ENCODE measurements at places on chromosomes 2 and 18.

DNA sequence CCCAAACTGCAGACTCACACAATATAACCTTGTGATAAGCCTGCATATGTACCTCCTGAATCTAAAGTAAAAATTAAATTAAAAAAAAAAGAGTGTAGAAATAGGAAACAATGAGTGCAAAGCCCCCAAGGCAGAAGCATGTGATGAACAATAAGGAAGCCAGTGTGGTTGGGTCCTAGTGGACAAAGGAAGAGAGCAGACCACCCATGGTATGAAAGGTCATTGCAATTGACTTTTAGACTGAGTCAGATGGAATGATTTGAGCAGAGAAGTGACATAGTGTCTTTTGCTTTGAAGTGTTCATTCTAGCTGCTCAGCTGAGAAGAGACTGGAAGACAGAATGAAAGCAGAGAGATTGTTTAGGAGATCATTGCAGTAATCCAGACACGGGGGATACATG lies 417.1 kb downstream of the RAD51AP2 start:
- no peak for DNase-seq

GRCh38 chr2:158359846-158360245 lies 96.7 kb downstream of the CCDC148 start:
- no peak for DNase-seq

DNA sequence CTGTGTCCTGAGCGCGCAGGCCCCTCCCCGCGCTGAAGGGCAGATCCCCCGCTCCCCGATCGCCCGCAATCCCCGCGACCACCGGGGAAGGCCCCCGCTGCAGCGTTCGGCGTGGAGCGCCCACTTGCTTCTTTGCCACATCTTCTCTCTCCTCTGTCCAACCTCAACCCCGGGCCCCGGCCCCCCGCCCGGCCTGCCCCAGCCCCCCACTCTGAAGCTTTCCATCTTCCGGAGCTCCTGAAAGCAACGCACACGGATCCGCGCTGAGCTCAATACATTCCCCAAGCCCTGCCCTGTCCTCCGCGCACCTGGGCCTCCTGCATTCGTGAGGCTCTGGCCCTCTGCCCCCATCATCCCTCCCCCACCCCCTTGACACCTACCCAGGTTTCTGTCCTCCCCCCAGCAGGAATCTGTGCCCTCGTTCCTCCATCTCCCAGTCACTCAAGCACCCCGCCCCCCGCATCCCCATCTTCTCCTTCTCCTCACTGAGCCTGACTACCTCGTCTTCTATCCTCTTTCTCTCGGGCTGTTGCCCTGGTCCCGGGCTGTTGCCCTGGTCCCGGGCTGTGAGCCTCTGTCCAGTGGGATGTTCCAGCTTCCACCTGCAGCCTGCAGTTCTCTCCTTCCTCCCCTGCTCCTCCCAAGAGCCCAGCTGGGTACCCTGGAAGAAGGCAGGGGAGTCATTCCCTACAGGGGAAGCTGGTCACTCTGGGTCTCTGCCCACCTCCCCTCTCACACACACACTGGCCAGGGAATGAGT lies 7.8 kb downstream of the SPEG start:
- DNase-seq: no peak

- no peak for DNase-seq
Observed at GRCh38 chr2:96957244-96957643, 29.1 kb downstream of the FAM178B start.

- DNase-seq: no peak
Observed at GRCh38 chr2:66324909-66325528, 109.9 kb upstream of the MEIS1 start.

GRCh38 chr2:147488472-147488871 lies 356.4 kb upstream of the ACVR2A start:
- no peak for DNase-seq

DNA sequence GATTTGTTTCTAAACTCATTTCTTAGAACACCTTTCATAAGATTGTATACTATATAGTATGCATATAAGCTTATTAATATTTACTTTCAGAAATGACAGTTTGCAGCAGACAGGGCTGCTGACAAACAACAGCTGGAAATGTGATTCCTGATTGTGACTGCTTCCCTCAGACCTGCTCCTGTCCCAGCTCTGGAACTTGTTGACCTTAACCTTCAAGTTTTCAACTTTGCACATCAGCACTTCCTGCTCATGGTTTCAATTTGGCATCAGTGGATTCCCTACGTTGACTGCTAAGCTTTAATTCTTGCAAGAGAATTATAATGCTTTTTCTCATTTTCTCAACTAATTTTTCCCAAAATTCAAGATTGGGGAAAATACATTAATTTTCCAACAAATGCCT lies 459.2 kb upstream of the ACVR2A start:
- DNase-seq: no peak

DNA sequence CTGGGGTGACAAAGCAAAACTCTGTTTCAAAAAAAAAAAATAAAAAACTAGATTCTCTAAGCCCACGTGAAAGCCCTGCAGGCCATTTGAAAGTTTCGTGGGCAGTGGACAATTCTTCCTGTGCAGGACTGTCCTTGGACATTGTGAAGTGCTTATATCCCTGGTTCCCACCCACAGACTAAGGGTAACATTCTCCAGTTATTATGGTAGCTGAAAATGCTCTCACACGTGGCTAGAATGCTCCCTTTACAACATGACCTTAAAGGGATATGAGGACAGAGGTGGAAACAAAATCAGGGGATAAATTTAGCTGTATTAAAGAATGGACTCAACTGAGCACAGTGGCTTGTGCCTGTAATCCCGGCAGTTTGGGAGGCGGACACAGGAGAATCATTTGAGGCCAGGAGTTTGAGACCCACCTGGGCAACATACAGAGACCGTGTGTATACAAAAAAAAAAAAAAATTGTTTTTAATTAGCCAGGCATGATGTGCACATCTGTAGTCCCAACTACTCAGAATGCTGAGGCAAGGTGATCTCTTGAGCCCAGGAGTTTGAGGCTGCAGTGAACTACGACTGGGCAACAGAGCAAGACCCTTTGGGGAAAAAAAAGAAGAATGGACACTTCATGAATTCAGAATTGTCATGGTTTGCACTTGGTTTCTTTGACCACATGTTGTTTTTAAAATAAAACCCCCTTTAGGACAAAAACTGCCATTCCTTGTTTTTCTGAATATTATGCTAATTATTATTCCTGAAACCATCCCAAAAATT lies 167.9 kb downstream of the MGAT5 start:
- DNase-seq: no peak

DNA sequence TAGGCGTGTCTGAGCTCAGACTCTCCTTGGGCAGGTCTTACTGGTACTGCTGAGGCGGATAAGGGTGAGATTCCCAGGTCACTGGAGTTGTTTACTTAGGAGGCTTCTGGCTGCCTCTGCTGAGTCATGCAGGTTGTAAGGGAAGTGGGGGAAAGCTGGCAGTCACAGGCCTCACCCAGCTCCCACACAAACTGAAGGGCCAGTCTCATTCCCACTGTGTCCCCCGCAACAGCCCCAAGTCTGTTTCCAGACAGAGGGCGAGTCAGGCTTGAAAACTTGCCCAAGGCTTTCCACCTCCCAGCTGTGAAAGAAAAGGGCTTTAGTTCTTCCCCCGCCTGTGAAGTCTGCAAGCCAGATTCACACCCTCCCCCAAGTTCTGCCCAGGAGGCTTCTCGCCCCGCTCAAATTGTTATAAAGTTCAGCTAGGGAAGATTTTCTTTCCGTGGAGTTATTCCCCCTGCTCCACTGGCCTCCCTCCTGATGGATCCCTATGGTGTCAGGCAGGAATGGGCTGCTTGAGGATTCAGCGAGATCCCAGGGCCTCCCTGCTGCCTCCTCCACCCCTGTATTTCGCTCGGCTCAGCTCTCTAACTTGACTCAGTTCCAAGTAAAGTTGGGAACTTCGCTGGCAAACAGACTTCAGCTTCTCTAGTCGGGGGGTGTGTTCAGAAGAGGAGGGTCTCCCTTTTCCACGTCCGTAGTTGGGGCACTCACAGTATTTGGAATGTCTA lies 248.6 kb downstream of the NR4A2 start:
- DNase-seq: no peak

DNA sequence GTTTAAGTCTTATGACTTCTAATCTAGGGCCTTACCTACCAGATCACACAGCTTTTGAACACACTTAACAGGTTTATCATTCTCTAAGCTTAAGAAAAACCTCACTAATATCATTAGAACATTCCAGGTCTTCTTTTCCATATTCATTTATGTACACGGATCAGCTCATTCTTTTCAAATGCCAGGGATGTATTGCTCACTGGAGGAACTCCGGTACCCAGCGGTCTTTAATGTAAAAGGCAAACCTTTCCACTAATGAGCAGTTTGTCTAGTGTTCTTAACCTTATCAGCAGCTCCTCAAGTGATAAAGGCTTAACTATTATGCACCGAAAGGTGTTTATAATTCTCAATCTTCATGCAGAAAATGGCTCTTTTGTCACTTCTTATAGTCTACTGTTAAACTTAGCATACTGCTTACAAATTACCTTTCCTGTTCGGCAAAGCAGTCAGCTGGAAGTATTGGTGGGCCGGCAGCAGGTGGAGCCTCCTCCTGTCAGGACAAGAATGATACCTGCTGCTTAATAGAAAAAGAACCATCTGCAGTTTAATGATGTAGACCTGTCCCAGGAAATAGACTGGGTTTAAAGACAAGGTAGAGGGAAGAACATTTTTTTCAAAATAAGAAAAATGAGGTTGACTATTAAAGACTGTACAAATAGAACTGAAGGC lies 142.7 kb downstream of the FIGN start:
- no peak for DNase-seq

GRCh38 chr2:133919285-133919684 lies 334.6 kb upstream of the MGAT5 start:
- DNase-seq: no peak

GRCh38 chr2:37337620-37338280 lies 6.7 kb upstream of the QPCT start:
- no peak for DNase-seq

DNA sequence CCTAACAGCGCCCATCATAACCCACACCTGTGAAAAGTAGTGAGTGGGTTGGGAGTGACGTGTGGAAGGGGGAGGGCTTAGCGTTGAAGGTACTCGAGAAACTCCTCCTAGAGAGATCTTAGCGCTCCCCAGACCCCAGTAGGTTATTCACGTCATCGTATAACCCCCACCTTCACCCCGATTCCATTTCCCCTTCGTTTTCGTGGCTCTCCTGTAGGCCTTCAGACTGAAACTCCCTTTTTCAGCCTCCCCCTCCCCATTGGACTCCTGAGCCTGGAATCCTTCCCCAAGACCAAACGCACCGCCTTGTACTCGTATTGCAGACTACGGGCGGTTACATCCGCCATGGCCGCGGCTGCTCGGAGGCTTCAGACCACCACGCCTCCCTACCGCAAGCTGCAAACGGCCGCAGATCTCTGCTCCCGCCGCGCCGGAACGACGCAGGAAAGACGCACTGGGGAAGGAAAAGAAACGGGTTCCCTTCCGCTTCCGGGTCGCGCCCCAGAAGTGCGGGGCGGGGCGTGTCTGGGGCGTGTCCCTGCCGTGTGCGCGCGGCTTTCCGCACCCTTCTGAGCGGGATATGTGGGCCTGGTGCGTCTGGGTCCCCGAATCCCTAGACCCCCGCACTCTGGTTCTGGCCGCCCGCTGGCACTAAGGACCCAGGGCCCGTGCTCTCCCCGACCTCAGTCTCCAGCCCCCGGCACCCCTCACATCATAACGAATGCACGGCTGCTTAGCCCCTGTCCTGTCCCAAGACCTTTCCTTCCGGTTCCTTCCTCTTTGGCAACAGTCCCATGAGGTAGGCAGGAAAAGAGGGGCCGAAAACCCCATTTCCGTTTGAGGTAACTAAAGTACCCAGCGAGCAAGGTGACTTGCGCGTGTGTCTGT lies at the start of gene SNRNP200:
Gene SNRNP200, minus strand, starts transcription at position 456 of the 888 bp plus-strand sequence. Its CDS starts 109 bp downstream, at position 347.
- DNase-seq: peak; percentile 90

DNA sequence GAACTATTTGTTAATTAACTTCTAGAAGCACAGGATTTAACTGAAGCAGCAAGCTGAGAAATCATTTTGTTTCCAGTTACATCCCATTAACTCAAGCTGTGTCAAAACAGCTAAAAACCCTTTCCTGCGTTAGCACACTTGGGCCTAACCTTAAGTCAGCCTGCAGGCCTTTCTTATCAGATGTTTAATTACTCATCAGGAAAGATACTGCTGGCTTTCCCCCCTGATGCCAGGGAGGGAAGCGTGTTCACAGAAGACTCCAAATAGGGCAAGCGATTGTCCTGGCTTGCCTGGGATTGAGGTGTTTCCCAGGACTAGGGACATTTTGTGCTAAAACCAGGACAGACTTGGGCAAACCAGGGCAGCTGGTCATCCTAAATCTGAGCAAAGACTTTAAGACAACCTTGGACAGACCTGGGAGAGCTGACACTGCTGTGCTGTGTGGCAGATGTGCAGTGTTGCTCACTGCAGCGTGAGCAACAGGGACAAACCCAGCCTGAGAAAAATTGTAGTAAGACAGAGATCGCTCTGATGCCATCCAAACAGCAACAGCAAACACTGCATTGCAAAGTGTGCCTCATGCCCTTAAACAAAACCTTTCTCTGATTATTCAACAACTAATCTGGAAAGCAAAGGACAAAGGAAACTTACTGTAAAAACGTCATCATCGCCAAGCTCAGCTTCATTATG lies 100.9 kb downstream of the SPRED2 start:
- DNase-seq: no peak

DNA sequence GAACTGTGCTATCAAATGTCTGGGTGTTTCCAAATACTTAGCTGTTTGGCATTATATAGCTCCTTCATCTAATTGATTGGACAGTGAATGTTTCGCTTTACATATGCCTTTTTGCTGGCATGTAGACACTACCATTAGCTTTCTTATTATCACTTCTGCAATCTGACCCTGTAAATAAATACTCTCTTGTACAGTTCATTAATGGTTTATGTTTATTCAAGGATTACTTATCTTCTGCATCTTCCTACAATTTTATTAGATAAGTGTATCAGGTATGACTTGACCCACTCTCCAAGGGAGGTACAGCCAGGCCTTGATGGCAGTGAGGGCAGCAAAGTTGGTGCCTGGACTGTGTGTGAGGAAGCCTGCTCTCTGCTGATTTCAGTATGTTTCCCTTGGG lies 614.1 kb upstream of the SETBP1 start:
- DNase-seq: no peak

DNA sequence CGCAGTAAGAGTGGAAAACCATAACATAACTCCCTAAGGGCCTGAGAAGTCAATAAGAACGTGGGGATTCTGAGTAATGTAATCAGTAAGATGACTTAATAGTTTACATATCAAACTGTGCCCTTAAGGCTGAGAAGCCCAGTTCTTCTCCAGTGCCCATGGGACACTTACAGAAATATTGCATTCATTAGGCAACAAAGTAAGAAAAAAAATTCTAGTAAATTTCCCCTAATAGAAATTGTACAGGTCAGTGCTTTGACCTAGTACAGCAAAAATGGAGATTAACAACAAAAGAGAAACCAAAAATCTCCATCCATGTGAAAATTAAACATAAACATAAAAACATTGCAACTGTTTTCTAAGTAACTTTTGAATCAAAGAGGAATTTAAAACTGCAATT lies 139.8 kb upstream of the HS6ST1 start:
- DNase-seq: no peak

GRCh38 chr2:120667981-120668380 lies 67.7 kb upstream of the GLI2 start:
- no peak for DNase-seq

GRCh38 chr2:219404291-219404910 lies 13.8 kb upstream of the DES start:
- DNase-seq: no peak

- no peak for DNase-seq
Observed at GRCh38 chr2:112583497-112584133, 794 bp upstream of the CHCHD5 start.

- no peak for DNase-seq
Observed at GRCh38 chr2:164369366-164369765, 251.9 kb downstream of the GRB14 start.

GRCh38 chr2:12073217-12073852 lies 326.9 kb downstream of the LPIN1 start:
- DNase-seq: no peak
